ENCODE measurements at places on chromosomes 6 and 20. TPM values are rescaled to one million over a fixed set of nuclear protein-coding genes. Genes with fewer than 3 reads are reported as not detected.

Gene COL12A1
- 311 TPM for total RNA-seq

Gene FUT9
- not detected for total RNA-seq

Gene NRSN1
- total RNA-seq: not detected

Gene DDO
- total RNA-seq: 2.1 TPM

Gene STX11
- under 0.01 TPM for total RNA-seq

Gene PLCB4
- not detected for total RNA-seq

Gene WFDC5
- total RNA-seq: not detected

Gene UST
- total RNA-seq: 8.5 TPM

Gene FOXF2
- not detected for total RNA-seq

Gene ATF6B
- total RNA-seq: 20.4 TPM

Gene SCUBE3
- 35.5 TPM for total RNA-seq

Gene GABRR1
- not detected for total RNA-seq

Gene TRIM40
- total RNA-seq: not detected

Gene GSTA2
- not detected for total RNA-seq

Gene KHDC1L
- total RNA-seq: not detected

Gene RIMS1
- not detected for total RNA-seq

Measured in myometrial cell (primary cell).